ENCODE measurements at places on chromosomes 3 and 15.

DNA sequence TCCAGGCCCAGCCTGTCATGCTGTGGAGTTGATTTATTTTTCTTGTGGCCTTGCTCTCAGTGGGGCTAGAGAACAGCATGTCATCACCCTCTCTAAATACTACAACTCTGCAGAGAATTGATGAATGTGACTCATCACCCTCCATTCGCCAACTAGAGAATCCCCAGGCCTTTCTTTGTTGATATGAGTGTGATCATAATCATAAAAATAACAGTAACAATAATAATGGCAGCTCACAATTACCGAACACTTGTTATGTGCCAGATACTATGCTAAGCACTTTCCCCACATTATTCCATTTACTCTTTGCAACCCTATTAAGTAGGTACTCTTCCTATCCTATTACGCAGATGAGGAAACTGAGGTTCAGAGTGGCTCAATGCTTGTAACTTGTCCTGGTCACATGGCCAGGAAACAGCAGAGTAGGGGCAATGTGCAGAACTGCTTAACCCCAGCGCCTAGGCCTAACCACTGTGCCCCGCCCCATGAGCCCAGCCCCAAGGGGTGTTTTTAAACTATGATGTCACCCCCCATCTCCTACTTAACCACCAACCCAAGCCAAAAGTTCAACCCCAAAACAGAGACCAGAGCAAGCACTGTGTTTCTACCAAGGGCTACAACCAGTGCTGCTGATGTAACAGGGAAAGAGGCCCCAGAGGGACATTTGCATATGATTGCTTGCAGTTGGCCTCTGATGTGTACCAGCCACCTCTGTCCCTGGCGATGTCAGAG, 104.5 kb downstream of the ADCY5 start:
- no peak for DNase-seq

DNA sequence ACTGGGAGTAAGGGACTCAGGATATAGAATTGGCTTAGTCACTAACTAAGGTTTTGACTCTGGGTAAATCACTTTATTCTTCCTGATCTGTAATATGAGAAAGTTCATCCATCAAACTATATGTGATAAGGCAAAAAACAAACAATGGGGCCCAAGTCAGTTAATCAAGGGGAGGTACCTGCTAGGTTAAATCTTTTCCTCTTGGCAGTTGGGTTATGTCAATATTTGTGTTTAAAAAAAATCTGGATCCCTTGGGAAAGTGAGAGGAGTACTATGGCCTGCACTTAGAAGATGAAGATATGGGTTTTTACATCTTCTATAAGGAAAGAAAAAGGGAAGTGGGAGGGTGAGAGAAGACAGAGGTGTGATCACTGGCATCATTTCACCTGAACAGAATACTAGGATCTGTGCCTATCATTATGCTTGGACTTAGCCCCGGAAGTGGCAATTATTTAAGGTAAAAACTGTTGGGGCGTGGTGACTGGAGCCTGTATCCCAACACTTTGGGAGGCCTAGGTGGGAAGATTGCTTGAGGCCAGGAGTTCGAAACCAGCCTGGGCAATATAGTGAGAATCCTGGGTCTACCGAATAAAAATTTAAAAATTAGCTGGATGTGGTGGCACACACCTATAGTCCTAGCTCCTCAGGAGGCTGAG, 2.8 kb upstream of the SLC28A2 start:
- DNase-seq: no peak

GRCh38 chr3:128080323-128081080, 28.3 kb downstream of the SEC61A1 start:
- no peak for DNase-seq

- DNase-seq: no peak
Observed at GRCh38 chr3:129605922-129606635, 397 bp downstream of the PLXND1 start.

DNA sequence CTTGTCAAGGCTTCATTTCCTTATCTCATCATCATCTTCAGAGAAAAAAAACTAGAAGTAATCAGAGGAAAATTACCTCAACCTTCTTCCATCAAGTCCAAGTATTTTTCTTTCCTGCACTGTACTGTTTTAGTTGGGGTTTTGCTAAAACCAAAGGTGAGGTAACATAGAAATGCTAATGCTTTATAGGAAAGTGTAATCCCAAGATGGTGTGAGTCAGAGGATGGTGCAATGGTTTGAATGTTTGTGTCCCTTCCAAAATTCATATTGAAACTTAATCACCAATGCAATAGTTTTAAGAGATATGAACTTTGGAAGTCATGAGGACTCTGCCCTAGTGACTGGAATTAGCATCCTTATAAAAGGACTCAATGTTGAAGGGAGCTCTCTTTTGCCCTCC, 79.5 kb downstream of the KBTBD8 start:
- DNase-seq: no peak

DNA sequence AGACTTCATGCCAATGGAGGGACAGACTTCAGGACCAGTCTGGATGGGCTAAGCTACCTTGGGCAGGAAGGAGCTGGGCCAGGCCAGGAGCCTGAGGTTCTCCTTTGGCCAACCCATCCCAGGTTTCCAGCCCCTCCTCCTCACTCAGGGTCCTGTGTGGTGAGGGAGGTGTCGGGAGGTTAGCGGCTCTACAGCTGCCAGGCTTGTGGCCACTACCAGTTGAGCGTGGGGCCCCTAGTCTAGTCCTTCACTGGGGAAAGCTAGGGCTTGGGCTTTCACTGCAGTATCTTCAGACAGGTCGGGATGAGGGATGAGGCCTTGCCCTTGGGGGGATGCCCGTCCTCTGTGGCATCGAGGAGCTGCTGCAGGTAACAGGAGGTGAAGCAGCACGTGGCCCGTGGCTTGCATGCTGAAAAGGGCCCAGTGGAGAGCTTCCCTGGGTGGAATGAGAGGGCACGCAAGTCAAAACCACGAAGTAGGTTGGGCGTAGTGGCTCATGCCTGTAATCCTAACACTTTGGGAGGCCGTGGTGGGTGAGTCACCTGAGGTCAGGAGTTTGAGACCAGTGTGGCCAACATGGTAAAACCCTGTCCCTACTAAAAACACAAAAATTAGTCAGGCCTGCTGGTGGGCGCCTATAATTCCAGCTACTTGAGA, 8.5 kb upstream of the FANCD2 start:
- DNase-seq: no peak

DNA sequence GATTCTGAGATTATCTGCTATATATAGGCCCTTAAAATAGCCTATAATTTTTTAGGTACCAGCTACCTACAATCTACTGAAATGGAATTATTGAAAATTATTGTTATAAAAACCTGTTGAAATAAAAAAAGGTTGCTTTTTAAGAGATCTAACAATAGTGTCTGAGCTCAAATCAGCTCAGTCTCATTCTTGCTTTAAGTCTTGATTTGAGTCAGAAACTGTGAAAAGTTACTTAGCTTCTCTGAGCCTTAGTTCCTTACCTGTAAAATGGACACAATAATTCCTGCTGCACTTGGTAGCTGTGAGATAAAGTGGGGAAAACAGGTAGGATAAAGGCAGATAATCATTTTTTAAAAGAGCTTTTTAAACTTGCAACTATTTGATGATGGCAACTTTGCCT, 118.8 kb upstream of the UBE2E2 start:
- no peak for DNase-seq

GRCh38 chr15:78302579-78303312, 3.3 kb upstream of the SKIC8 start:
- DNase-seq: no peak

DNA sequence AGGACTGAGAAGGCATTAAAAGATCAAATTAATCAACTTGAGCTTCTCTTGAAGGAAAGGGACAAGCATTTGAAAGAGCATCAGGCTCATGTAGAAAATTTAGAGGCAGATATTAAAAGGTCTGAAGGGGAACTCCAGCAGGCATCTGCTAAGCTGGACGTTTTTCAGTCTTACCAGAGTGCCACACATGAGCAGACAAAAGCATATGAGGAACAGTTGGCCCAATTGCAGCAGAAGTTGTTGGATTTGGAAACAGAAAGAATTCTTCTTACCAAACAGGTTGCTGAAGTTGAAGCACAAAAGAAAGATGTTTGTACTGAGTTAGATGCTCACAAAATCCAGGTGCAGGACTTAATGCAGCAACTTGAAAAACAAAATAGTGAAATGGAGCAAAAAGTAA, 149.7 kb upstream of the LRRFIP2 start:
- no peak for DNase-seq

DNA sequence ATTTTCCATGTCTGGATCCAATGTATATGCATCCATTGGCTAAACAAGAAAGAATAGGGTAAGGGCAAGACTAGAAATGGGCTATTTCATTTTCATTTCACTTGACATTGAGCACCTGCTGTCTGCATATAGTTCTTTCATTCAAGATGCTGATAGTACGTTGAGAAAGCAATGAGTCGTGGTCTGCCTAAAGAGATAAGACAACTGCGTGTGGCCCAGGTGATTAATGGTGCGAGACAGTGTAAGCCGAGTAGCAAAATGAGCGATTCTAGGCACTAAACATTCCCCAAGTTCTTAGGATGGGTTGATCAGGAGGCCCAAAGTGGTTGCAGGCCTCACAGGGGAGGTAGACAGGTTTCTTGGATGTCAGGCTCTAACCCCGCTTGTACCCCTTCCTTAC, 235.4 kb downstream of the PDCD6IP start:
- no peak for DNase-seq

DNA sequence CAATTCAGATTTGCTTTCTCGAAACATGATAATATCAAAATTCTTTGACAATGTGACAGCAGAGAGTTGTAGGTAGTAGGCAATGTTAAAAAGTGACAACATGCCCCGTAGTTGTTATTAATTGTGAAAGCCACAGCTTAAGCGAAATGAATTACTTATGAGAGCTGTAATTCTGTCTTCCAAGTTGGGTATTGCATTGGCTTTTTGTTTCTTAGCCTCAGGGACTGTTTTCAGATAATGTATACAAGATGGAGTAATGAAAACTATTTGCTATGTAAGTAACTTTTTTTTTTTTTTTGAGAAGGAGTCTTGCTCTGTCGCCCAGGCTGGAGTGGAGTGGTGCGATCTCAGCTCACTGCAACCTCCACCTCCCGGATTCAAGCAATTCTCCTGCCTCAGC, 43.1 kb upstream of the MAP3K13 start:
- DNase-seq: no peak

- no peak for DNase-seq
Observed at GRCh38 chr3:148763156-148763680, 64.4 kb upstream of the CPB1 start.

DNA sequence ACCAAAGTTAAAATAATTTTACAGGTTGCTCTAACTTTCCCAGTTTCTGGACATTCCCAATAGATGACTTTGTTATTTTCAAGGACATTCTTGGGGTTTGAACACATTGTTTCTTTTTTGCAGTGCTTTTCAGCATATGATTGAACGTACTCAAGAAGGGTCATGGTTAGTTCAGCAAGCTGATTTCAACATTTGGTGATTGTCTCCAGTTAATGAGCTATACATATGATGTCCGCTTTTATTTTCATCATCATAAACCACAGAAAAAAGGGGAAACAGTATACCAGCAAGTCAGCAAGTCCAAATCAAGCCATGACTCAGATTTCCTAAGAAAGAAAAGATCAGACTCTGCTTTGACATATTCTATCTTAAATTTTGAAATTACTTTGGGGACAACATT, 69.4 kb downstream of the B3GALNT1 start:
- DNase-seq: no peak

DNA sequence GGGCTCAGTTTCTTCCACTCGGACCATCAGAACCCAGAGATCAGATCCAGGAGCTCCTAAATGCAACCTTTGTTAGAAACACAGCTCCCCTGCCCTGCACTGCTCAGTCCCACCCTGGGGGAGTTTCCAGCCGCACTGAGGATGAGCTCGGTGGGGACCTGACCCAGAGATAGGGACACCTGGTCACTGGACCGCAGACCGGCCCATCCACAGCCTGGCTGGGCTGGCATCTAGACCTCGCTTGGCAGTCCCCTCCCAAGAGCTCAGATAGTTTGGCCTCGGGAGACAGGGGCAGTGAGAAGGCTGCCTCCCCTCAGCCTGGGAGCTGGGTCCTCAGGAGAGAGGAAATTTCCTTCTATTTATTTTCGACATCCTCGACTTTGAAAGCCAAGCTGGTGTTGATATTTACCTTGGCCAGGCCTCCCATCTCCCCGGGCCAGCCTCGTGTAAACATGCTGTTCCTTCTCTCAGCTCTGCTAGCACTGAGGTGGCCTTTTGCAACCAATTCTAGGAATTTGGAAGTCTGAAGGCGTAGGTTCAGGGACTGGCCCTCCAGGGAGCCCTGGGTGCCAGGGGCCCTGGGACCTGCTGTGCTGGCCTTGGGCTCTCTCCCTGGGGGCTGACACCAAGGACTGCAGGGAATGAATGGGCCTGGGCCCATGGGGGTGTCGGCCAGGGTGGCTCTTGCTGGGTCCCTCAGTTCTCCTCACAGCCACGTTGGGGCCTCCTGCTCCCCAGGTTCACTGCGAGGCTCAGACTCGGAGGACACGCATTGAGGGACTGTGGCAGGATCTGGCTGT, 90.1 kb downstream of the VGLL4 start:
- DNase-seq: no peak

- no peak for DNase-seq
Observed at GRCh38 chr3:98073486-98073885, 13.5 kb upstream of the OR5AC2 start.

DNA sequence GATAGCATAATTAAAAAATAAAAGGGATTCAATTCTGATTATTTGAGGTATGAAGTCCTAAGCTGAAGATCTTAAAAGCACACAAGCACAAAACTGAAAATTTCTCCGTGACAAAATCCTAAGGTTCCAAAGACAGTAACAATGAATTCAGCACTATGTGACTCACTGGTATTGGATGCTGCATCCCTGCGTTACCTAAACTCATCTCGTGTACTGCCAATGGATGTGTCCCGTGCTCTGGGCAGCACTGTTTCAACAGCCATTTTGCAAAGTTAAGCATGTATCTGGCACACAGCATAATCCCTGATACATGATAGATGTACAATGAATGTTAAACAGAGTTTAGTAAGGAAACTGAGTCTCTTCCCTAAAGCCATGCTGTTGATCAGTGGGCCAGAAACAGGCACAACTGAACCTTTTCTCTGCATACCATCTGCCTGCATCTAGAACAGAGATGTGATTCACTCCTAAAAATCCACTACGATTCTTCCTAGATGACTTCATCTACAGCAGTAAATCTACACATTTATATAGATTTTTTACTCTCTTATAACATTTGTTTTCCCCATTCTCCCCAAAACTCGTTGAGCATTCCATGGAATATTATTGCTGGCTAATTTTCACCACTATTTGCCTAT, 14.3 kb downstream of the SUCLG2 start:
- no peak for DNase-seq

GRCh38 chr3:157618075-157618760, 115.0 kb upstream of the VEPH1 start:
- no peak for DNase-seq

GRCh38 chr3:54888873-54889272, 39.0 kb downstream of the LRTM1 start:
- no peak for DNase-seq

DNA sequence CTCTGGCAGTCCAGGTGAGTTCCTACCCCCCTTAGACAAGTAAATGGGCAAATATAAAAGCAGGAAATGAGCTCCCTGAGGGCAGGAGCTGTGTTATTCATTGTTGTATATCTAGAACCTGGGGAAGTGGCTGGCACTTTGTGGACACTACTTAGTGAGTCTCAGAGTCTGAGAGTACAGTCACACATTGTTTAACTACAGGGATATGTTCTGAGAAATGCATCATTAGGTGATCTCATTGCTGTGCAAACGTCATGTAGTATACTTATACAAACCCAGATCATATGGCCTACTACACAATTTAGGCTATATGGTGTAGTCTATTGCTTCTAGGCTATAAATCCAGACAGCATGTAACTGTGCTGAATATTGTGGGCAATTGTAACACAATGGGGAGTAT, 52.4 kb downstream of the DRD3 start:
- DNase-seq: no peak

Measured in stimulated activated CD4-positive, alpha-beta T cell treated with anti-CD3 and anti-CD28 coated beads, Interleukin-1b, Interleukin-23, amount 100 ng/mL, for 1 hour (primary cell).